ENCODE measurements at places on chromosomes 4 and X.
A peak's percentile ranks its signal among the peaks of the same experiment; 100 is the strongest.

GRCh38 chr4:111064342-111064993 lies 441.6 kb upstream of the PITX2 start:
- DNase-seq = no peak

DNA sequence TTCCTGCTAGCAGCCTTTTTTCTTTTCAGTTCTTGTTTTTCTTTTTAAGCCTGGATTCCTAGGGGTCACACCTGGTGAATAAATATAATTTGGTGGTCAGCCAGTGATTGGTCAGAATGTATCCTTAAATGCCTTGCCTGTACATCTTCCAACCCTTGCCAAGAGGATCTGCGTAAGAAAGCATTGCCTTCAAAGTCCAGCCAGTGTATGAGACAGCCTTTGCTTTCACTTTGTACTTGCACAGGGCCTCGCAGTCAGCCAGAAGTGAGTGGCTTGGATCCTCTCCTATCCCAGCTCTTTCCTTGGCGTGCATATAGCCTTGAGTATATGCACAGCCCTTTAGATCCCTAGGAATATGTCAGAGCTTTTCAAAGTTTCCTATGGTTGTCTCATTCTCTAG lies 22.2 kb downstream of the KANTR start:
- DNase-seq = no peak

DNA sequence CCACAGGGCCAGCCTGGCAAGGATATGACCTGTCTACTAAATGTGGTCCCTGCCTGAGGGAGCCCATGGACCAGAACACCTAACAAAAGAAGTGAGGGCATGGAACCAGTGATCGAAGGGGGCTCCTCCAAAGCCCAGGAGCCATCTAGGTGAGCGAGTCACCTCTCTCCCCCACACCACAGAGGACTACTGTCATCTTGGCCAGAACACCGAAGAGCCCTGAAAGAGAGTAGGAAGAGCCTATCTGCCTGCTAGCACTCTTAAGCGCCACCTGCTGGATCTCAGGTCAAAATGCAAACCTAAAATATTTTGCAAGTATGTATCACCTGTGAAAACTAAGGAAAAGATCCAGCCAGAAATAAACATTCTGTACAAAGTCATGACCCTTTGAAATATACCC lies 137.9 kb upstream of the ZXDB start:
- DNase-seq = no peak

DNA sequence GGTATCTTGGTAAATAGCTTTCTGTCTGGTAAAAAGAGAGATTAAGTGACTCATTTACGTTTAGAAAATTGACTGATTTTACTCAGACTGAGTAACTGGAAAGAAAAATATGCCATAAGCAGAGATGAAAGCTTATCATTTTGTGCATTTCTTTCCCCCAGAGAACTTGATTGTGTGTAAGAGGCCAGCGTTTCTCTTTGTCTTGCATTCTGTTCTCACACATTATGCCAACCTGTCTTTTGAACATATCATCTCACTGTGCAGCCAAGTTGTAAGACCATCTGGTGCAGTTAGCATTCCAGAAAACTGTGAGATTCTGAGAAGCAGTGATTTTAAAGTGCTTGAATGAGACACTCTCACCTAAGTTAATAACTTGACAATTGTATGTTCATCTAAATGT lies 651.3 kb downstream of the TECRL start:
- DNase-seq = no peak

DNA sequence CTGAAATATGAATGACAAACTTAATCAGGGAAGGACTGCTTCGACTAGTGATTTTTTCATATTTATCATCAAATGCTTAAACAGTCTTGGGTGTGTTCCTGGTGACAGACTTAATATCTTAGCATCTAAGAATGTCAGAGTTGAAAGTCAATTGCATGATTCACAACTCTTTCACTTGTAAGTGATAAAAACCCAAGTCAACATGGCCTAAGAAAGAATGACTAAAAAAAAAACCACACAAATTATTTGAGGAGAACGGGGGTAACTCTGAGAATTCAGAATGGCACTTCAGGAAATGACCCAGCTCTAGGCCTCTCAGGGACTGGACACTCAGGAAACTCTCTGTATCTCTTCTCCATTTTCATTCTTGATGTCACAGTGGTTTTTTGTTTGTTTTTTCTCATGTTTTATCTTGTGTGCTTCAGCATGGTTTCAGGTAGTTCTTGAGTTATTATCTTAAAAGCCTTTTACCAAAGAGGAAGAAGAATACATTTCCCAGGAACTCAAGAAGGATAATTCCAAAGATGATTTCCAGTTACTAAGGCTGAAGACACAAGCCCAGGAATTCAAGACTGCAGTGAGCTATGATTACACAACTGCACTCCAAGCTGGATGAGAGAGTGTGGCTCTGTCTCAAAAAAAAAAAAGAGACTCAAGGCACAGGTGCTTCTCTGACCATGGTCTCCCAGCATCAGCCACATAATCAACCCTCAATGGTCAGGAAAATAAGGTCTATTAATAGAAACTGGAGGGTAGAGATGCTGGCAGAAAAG lies 1697.8 kb upstream of the IGFBP7 start:
- no peak for DNase-seq

GRCh38 chrX:17606231-17606630 lies 131.1 kb upstream of the SCML1 start:
- no peak for DNase-seq

GRCh38 chrX:35664833-35665232 lies 133.3 kb upstream of the MAGEB16 start:
- DNase-seq = no peak

GRCh38 chr4:106277140-106277675 lies 38.8 kb downstream of the TBCK start:
- no peak for DNase-seq

DNA sequence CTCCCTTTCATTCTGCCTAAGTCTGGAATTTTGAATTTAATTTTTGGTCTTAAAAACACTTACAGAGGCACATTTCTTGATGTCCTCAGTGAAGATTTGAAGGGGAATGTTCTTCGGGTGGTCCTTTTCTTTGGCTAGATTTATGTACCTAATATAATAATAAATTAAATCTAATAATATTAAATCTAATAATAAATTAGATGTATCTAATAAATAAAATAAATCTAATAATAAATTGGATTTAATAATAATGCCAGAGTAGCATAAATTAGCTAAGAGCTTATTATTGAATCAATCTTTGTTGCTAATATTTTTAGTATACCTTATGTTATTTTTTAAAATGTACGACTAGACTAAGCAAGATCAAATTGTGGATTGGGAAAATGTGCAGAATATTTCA lies 39.8 kb downstream of the MAD2L1 start:
- no peak for DNase-seq

DNA sequence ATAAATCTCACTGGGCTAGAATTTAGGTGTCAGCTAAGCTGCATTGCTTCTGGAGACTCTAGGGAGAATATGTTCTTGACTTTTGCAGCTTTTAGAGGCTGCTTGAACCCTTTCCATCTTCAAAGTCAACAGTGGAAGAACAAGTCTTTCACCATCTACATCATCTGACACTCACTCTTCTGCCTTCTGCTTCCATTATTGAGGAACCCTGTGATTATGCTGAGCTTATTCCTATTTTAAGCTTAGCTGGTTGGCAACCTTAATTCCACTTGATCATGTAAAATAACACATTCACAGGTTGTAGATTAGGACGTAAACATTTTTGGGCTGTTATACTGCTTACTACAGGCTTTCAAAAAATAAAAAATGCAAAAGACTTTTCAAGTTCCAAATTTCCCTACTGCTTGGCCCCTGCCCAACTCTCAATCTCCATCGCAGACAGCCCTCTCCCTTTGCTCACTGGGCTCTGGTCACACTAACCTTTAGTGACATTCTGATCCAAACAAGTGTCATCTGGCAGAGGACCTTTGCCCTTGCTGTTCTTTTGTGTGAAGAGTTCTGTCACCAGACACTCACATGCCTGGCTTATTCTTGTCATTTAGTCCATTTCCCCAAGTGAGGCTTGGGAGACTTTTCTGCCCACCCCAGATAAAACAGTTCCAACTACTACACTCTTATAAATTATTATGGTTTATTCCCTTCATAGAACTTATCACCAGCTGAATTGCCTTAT lies 1056.0 kb downstream of the STIM2 start:
- no peak for DNase-seq

GRCh38 chr4:1978226-1978625 lies 30.5 kb downstream of the NELFA start:
- DNase-seq = no peak

DNA sequence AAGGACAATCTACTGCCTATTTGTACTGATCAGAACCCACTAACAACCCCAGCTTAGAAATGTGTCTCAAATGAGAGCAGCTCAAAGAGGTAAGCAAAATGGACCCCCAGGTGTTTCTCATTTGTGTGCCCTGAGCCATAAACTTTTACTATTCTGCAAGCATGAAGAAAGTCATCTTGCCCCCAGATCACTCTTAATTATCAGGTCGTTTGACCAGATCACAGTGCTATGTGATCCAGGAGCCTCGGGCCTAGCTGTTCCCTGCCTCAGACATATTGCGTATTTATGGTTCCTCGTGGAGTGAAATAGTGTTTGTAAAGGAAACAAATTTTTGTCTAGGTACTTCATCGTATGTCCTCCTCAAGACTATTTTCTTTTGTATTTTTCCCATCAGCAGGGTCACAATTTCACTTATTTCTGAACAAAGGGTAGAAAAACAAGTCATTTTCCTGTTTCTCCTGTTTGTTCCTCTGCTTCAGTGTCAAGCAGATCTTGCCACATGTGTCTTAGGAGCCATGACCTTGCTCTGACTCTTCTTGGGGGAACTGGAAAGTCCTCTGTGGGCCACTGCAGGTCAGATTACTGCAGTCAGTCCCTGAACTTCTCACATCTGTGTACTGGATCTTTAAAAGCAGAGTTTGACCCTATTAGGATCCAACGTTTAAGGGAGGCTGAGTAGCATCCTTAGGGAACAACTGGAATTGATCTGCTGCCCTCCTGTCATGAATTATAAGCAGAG lies 194.9 kb downstream of the PALLD start:
- no peak for DNase-seq

DNA sequence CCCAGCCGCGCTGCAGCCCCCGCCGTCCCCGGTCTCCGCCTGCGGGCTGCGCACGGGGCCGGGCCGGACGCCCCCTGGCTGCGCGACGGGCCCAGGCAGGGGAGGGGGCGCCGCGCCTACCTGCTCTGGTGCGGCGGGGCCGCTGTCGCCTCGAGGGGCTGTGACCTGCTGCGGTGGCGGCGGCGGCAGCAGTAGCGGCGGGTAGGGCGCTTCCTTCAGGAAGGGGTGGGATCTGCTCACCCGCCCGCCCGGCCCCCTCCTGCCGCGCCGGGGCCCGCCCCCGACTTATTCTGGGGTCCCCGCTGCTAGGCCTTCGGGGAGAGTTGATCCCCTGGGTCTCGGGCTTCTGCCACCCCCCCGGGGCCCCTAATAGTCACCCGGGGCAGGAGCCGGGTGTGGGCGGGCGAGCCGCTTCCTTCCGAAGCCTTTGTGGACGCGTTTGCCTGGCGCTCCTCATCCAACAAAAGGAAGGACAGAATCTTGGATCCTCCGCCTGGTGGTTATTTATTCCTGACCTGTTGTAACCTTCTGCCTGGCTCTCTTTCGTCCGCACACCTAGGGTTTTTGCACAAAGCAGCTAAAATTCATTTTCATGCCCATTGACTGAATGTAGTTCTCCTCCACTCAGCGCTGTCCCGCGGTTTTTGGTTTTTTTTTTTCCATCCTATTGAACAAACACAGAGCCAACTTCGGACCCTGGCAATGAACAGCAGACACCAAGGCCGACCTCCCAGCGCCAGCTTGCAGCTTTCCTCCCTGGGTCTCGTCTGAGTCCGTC lies at the start of gene TMEM150C:
Gene TMEM150C, minus strand, starts transcription at position 203 of the 778 bp plus-strand sequence. CDS start 57,331 bp downstream, outside the sequence.
- DNase-seq = peak; percentile 33
